ENCODE measurements at places on chromosomes 2 and 18.

DNA sequence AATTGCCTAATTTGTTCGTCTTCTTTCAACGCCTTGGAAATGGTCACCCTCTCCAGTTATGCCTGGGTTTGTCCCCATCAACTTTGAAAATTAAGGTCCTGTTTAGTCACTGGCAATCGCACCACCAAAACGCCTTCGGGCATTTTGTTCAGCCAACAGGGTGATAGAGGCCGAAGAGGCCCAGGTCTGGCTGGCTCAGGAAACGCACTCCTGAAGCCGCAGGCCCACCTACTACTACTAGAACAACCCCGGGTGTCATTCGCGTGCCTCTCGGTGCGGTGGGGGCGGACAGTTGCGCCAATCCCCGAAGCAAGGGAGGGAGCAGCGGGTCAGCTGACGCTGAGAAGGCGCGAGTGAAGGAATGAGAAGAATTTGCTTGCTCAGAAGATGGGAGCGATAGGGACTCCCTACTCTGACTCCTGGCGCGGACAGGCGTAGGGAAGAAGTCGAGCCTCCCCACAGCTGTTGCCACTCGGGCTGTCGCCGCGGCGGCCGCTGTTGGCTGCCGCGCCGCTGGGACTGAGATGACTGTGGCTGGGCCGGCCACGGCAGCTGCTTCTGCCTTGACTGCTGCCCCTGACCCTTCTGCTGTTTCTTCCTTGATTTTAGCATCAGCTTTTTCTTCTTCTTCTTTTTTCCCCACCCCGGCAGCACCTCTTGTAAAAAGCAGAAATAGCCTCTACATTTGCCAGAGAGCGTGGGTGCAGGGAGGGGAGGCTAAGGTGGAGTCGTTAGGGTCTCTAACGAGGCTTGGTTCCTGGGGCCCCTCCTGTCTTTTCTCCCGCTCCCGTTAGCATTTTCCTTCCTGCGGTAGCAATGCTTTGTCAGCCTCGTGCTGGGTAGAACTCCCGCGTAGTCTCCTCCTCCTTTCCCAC lies 387.6 kb downstream of the FIGN start:
- DNase-seq, result peak; percentile 59

DNA sequence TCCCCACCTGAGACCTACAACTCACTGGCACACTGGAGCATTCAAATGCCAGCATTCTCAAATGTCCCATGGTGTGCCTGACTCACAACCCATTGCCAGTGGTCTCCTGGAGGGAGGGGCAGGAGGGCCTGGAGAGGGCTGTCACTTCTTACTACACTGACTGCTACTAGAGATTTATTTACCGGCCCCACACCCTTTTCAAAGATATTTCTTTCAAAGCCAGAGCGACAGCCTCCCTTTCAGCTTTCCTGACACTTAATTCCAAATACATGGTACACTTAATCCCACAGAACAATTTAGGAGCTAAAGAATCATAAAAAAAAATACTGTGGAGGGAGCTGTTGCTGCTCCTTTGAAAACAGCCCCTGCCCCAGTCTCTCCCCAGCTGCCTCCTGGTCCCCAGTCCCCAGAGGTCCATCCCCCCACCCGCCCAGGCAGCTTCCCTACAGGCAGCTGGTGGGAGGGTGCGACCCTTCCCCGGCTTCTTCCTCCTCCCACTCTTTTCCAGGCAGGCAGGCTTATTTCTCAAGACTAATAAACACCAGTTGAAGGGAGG lies 129.1 kb upstream of the SMAD2 start:
- DNase-seq, result no peak

GRCh38 chr2:88885679-88886416 lies 194.4 kb downstream of the RPIA start:
- DNase-seq, result no peak

- DNase-seq, result no peak
These were observed 465.8 kb upstream of the MEIS1 start for GRCh38 chr2:65969161-65969560.

GRCh38 chr2:84327645-84328249 lies 131.3 kb downstream of the SUCLG1 start:
- no peak for DNase-seq

- no peak for DNase-seq
These were observed 8.9 kb upstream of the KCNK3 start for GRCh38 chr2:26683583-26683982.

- DNase-seq, result no peak
These were observed 265.4 kb downstream of the TRIB2 start for GRCh38 chr2:12982149-12982584.

DNA sequence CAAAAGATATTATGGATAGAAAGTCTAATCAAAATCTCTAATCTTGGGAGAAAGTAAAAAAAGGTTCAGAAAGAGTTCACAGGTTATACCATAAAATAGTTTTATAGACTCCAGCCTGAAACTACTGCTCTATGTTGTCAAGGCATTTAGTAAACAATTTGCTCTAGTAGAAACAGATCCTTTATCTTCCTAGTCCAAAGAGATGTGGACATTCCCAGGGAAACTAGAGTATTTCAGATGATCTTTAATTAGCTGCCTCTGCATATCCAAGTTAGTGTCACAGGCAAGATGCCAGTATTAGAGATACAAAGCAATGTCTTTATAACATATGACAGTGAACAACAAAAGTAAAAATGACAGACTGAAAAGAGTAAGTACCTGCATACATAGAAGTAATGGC lies 708.6 kb downstream of the CCDC85A start:
- no peak for DNase-seq

GRCh38 chr2:23497536-23497935 lies 112.6 kb downstream of the KLHL29 start:
- no peak for DNase-seq

DNA sequence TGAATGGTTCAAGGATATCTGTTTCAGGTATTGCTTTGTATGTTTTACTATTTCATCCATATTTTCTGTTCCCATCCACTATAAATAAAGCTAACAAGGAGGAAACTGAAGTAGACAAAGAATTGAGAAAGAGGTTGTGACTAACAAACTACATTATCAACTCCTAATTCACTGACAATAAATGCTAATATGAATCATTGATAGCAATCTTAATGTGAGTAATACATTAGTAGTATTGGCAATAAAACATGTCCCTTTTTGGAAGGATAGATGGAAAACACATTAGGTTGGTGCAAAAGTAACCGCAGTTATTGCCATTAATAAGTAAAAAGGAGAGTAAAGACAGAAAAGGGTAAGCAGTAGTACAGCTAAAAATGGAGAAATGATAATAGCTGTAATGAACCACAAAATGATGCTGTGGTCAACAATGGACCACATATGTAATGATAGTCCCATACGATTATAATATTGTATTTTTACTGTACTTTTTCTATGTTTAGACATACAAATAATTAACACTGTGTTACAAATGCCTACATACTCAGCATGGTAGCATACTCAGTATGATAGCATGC lies 104.7 kb downstream of the THADA start:
- DNase-seq, result no peak

- no peak for DNase-seq
These were observed 33.6 kb downstream of the MC4R start for GRCh38 chr18:60339018-60339417.

GRCh38 chr2:74379851-74380789 lies at the start of gene DCTN1:
TSS of gene DCTN1 (minus strand) at chr2:74380311. CDS start at chr2:74380037, 274 bp downstream.
- peak; percentile 80 for DNase-seq

DNA sequence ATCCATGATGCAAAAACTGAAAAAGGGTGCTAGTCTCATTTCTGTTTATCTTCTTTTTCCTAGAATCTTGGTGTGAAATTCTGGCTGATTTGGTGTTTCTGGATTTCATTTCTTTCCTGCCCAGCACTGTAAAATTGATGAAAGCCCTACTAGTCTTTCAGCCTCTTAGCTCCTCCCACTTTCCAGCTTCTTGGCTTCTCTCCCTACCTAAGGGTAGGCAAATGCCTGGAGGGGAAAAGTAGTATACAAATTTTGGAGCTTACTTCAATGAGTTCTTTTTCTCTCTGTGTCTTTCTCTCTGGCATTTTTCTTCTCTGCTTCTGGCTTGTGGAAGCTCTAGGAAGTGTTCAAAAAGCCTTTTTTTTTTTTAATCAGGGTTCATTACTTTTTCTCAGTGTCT lies 160.5 kb downstream of the XIRP2 start:
- peak; percentile 0 for DNase-seq

- no peak for DNase-seq
These were observed 14.3 kb downstream of the DSG2 start for GRCh38 chr18:31512203-31512764.

- DNase-seq, result peak; percentile 86
These were observed 3.2 kb downstream of the SLC39A10 start for GRCh38 chr2:195659982-195660890.

DNA sequence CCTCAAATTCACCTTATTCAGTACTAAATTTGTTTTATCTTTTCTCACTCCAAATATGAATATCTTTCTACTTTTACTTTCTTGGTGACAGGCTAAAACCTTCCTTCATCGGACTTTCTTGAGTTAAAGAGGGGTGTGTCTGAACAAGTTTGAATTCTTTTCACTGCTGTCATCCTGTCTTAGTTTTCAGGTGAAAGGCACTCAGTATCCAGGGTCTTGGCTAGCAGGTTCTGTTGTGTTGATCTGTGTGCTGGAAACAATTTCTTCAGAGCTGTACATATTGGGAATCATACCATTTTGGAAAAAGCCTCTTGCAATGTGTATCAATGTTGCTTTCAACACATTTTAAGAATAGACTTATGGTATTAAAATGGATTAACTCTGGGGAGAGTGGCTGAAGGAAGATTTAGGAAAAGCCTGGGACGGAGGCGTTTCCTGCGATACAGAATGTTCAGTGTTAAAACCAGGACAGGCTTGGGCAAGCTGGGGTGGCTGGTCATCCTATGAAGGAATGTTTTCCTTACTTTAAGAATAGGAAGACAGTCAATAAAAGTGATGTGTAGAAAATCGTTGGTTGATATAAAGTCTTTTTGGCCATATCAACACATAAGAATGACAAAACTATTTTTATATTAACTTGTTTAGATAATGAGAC lies 350.7 kb upstream of the SPRED2 start:
- DNase-seq, result no peak

GRCh38 chr18:76844742-76845477 lies 22.6 kb downstream of the ZNF236 start:
- no peak for DNase-seq

DNA sequence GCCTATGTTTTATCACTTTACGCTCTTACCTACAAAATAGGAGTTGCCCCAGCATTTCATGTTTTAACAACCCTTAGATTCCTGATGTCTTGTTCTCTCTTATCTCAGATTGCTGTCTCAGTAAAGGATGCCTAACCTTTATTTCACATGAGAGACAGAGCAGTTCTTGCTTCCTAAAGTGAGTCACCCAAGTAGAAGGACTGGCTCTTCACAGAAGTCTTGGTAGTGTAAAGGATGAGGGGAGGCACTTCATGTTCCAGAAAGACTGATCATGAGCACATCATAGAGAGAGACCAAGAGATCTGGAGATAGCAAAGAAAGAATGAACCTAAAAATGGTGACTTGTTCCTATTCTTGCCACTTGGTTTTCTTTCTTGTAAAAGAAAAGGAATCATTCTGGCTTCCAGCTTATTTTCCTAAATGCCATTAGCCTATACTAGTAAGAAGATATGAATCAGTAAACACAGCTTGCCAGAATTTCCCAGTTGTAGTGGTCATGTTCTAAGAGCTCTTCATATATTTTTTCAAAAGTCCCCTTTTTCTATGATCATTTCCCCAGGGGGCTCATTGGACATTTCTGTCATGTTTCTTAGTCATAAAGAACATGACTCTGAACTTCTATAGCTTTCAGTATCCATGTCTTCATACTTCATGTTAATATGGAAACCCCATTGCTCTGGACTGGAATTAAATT lies 54.9 kb downstream of the MAPRE2 start:
- no peak for DNase-seq

DNA sequence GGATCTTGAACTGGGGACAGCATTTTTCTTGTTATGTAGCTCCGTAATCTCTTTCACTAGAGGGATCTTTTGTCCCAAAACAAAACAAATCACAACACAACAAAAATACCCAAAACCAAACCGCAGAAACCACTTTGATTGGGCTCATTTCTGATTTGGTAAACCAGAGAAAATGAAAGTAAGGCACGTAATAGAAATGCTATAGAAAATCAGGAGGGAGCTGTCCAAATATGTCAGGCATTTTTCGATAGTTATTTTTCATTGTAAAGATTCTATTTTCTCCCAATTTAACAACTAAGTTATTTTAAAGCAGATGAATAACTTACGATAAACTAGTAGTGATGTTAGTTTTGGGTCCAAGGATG lies 406.5 kb downstream of the XIRP2 start:
- DNase-seq, result no peak

DNA sequence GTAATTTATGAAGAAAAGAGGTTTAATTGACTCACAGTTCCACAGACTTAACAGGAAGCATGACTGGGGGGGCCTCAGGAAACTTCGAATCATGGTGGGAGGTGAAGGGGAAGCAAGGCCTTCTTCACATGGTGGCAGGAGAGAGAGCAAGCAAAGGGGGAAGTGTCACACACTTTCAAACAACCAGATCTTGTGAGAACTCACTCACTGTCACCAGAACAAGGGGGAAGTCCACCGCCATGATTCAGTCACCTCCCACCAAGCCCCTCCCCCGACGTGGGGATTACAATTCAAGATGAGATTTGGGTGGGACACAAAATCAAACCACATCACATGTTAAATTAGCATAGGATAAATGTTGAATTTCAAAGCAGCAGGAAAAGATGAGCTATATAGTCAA lies 56.2 kb downstream of the STRADB start:
- DNase-seq, result no peak

DNA sequence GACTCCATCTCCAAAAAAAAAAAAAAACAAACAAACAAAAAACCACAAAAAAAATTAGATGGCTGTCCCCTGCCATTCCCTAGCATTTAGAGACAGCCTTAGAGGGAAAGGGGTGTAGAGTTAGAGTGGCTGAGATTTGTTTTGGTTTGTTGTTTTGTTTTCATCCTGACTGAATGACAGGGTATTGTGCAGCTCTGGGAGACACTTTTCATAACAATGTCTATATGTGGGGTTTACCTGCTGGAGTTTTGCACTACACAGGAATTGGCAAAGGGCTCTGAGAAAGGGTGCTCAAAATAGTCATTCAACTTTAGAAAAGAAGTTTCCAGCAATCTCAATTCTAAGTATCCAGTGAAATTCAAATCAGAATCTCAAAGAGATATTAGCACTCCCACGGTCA lies 732.5 kb upstream of the CHAC2 start:
- DNase-seq, result no peak
